Effector memory CD4-positive, alpha-beta T cell (primary cell): ENCODE measurements at places on chromosomes 5 and 9.

DNA sequence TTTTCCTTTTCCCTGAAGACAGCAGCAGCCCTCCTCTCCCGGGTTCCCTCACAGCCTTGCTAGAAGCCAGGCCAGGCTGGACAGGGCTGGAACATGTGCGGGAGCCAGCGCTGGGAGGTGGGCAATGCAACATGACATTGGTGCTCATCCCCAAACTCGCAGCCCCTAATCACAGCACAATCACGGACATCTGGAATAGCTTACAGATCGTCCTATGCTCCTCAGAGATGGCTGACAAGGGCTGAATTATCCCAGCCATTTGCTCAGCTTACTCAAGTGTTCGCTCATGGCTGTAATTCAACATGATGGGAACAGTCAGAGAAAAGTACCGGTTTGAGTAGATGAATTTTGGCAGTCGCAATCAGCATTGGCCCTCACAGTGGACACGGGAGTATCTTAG lies 49.8 kb downstream of the FSTL4 start:
- DNase-seq, result no peak

DNA sequence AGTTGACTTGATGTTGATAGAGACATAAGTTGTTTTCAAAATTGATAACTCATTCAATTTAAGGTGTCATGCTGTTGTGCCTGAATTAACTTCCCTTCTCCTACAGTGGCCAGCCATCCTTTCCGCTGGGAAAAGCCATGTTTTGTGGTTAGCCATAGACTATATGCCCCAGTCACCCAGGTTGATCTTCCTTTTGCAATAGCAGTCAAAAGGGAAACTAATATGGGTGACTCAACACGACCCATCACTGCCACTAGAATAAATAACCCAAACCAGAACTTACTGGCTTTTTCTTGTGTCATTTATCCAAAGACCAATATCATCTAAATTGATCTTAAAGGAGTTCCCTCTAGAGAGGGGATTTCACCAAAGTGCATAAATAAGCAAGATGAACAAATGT lies 87.4 kb downstream of the PTCD2 start:
- DNase-seq, result no peak

- DNase-seq, result peak; percentile 24
These were observed 99.0 kb upstream of the SLC1A3 start for GRCh38 chr5:36507332-36507952.

- no peak for DNase-seq
These were observed 27.8 kb upstream of the PRDM12 start for GRCh38 chr9:130636648-130637020.

DNA sequence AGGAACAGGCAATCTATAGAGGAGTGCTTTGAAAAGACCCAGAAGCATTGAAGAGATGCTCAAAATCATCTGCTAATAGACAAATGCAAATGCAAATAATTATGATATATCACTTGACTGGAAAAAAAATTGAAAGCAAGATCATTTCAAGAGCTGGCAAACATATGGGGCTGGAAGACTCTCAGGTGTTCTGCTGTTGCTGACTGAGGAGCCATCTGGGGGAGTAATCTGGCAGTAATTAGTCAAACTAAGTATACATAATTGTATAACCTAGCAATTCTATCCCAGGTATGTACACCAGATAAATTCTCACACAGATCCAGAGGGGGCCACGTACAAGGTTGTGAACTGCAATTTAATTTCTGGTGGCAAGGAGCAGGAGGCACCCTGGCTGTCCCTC lies 4.6 kb upstream of the HMHB1 start:
- DNase-seq, result no peak

GRCh38 chr9:86187121-86187520 lies 72.3 kb downstream of the C9orf153 start:
- DNase-seq, result no peak

- DNase-seq, result no peak
These were observed 46.8 kb upstream of the HAPLN1 start for GRCh38 chr5:83767409-83767992.

DNA sequence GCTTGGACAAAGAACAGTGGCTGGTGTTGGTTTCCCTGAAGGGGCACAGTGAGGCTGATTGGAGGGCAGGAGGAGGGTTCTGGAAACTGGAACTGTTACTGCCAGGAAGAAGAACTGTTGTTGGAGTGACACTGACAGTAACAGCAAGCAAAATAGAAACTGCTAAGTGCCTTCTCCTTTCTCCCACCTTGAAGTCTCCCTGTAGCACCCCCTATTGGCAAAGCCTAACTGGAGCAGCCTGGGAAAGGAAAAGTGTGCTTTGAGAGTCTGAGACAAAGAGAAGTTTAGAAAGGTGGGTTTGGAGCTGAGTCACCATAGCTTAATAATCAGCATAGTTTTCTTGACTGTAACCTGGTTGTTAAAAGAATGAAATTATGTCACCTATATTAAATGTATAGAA lies 2.5 kb upstream of the TMEM174 start:
- DNase-seq, result no peak

- DNase-seq, result no peak
These were observed 125.1 kb downstream of the GAS1 start for GRCh38 chr9:86822006-86822801.

GRCh38 chr9:35658968-35659220 lies 802 bp downstream of the CCDC107 start:
- no peak for DNase-seq

DNA sequence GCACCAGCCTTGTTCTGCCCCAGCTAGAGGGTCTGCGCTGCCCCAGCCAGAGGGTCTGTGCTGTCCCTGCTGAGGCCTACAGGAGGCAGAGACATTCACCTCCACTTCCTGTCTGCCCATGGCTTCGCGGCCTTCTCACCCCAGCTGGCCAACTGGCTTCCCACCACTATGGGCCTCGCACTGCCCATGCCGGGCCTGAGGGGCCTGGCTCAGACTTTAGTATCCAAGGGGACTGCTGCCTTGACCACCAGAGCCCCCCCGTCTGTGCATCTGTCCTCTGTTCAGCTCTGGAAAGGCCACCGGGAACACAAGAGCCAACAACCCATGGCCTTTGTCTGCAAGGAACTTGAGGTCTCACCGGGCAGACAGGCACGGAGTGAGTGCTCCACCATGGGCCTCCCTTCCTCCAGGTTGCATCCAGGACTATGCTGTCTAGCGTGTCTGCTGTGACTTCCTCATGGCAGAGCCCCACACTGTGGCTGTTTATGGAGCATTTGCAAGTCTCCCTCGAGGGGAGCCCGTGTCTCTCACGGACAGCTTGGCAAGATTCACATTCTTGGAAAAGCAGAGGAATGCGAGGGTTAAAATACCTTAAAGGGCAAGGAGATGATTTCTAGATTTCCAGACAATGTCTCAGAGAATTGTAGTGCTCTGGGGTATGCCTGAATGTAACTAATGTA lies 1.7 kb downstream of the DCANP1 start:
- no peak for DNase-seq

DNA sequence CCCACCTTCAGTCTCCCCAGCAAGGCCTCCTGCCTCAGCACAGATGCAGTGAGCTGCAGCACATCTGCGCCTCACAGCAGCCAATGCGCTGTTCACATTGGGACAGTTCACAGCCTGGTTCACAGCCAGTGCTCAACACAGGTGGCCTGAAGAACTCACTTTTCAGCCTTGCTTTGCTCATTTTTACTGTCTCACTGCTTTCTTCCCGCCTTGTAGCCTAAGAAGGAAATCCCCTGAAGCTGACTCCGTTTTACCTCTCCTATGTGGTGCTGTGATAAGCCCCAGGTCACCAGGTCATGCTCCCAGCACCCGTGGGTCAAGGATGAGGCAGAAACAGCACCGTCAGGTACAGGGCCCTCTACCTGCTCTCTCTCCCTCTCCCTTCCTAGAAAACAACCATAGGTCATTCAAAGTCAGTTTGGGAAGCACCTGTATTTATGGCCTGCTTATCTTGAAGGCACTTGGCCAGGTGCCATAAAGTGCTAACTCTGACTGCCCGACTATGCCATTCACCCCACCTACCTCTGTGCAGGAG lies 1.1 kb downstream of the GCNT4 start:
- peak; percentile 13 for DNase-seq

DNA sequence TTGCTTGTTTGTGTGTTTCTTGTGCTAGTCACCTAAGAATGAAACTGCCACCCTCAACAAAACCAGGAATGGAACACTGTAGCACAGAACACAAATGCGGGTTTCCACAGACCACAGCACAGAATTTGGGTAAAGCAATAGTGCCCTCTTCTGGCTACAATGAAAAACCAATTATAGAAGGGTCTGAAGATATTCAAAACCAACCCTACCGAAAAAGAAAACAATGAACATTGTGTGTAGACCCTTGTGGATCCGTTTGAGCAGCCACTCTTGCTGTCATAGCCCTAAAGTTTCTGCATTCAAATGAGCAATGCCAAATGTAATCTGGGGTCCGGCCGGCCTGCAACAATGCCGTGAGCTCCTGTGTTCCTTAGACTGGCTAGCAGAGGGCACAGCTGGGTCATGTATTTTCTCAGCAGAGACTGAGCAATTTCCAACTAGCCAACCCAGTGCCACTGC lies 8.3 kb upstream of the ENC1 start:
- DNase-seq, result no peak

DNA sequence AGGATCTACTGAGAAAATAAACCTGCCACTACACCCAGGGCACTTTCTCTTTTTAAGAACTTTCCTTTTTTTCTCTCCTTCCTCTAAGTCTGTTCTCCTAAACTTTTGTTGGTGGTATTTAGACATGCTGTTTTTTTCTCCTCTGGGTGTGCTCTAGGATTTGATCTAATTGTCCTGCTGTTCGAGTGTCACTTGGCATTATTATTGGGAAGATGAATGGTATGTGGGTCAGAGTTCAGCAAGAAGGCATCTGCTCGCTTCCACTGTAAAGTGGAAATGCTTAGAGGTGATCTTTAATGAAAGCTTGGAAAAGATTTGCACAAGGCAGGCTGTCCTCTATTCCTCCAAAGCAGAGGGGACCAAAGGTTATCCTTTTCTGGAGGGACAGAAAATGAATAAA lies 1.3 kb upstream of the PLPPR1 start:
- no peak for DNase-seq

DNA sequence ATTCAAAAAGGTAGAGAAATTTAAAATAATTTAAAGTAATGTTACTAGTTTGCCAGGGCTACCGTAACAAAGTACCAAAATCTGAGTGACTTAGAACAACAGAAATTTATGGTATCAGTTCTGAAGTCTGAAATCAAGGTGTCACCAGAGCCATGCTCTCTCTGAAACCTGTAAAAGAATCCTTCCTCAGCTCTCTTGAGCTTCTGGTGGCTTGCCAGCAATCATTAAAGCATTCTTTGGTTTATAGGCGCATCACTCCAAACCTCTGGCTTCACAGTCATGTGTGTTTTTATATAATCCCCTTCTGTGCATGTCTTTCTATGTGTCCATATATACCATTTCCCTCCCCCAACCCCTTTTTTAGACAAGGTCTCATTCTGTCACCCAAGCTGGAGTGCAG lies 220.3 kb downstream of the COX7C start:
- DNase-seq, result no peak

DNA sequence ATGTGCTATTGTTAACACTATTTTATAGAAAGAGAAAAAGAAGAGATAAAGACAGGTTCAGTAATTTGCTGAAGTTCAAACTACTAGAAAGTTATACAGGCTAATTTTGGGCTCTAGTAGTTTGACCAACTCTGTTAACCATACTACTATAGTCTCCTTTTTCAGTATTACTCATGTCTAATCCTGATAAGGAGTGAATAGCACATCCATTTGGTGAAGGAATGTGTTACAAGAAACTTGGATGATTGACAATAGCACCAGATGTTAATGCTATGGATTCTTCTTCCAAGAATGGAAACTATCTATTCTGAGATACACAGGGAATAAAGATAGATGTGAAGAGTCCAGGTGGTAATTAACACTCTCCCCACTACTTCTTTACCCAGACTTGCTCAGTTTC lies 677.3 kb downstream of the PRELID2 start:
- DNase-seq, result no peak

DNA sequence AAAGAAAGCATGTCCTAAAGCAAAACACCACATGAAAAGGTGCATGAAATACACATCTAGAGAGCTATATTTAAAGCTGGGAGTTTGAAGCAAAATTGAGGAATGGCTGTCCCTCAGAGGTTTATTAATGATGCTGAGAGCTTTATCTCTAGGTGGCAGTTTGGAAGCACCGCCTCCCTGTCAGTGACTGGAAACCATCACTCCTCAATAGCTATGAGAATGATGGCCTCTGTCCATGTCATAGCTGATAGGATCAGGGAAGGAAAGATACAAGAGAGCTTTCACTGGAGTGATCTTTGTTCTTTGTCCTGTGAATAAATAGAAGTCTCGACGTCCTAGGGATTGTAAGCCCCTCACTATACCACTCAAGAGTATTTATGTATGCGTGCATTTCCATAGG lies 110.5 kb downstream of the NUDT12 start:
- no peak for DNase-seq

DNA sequence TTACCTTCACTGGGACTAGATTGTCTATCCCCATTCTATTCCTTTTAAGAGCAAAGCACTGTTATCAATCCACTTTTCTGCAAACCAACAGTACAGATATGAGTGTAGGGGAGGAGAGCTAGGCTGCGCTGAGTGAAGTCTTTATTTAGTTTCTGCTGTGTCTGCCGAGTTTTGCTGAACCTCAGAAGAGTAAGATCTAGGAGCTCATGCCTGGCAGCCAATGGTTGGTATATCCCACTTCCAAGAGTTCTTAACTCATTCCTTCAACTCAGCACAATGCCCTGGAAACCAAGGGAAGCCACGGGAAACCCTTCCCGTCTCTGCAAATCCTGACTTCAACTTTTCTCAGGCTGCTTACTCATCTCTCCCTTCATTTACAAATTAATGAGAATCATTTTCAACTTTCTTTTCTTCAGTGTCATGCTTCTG lies 58.0 kb upstream of the JAK2 start:
- DNase-seq, result no peak

- DNase-seq, result no peak
These were observed 1143.2 kb upstream of the CDH6 start for GRCh38 chr5:30050056-30050815.

GRCh38 chr5:14457476-14457875 lies 124.1 kb upstream of the OTULINL start:
- no peak for DNase-seq

GRCh38 chr5:17720071-17720470 lies 85.8 kb downstream of the TAF11L14 start:
- no peak for DNase-seq

DNA sequence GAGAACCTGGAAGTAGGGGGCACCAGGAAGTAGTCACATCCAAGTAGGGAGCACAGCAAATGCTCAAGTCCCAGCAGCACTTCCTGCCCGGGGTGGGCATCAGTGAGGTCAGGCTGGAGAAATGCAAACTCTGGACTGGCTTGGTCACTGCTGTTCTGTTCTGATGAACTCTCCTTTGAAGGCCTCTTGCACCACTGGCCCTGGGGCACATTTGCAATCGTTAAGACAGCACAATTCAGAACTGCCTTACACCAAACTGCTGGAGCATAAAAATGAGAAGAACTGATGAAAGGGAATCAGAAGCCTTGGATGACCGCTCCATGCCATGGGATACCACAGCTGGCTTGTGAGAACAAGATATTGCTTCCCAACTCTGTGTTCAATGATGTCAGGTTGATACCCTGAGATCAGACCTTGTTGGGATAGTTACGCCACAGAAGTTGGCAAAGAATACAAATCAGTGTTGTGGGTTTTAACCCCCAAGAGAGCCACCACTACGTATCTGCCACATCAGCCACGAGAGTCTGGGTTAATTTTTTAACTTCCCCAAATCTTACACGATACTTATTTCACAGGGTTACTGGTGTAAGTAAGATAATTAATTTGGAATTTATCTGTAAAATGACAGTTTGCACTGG lies 42.3 kb upstream of the ZSWIM6 start:
- no peak for DNase-seq
